ENCODE measurements at places on chromosomes 6 and 20.

DNA sequence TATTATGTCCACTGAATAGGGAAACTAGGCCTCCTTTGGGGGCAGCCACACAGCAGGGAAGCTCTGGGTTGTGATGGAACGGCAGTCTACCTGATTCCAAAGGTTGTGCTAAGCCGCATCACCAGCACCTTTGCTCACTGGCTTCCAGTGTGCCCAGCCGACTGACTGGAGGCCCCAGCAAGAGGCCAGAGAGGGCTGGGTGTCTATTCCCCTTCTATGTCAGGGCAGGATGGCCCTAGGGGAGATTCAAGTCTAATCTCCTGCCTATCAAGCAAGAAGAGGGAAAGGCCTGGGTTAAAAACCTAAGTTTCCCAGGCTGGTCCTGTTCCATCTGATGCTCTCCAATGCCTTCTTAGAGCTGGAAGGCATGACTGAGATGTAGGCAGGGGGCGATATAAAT lies 53.6 kb downstream of the JPH2 start:
- no peak for DNase-seq

GRCh38 chr6:93407186-93407585 lies 12.2 kb downstream of the EPHA7 start:
- DNase-seq: peak; percentile 0

- no peak for DNase-seq
Observed at GRCh38 chr6:109456111-109456583, 575 bp upstream of the MICAL1 start.

GRCh38 chr20:36149469-36149868 lies 5.1 kb upstream of the EPB41L1 start:
- DNase-seq: no peak

Data from EH (cell line).